ENCODE measurements at places on chromosomes 12 and 14.
A peak's percentile ranks its signal among the peaks of the same experiment; 100 is the strongest.

- no peak for DNase-seq
Measured at GRCh38 chr12:3273409-3273853, 196.3 kb downstream of the TSPAN9 start.

- no peak for DNase-seq
Measured at GRCh38 chr12:14773685-14774073, 29.6 kb downstream of the WBP11 start.

DNA sequence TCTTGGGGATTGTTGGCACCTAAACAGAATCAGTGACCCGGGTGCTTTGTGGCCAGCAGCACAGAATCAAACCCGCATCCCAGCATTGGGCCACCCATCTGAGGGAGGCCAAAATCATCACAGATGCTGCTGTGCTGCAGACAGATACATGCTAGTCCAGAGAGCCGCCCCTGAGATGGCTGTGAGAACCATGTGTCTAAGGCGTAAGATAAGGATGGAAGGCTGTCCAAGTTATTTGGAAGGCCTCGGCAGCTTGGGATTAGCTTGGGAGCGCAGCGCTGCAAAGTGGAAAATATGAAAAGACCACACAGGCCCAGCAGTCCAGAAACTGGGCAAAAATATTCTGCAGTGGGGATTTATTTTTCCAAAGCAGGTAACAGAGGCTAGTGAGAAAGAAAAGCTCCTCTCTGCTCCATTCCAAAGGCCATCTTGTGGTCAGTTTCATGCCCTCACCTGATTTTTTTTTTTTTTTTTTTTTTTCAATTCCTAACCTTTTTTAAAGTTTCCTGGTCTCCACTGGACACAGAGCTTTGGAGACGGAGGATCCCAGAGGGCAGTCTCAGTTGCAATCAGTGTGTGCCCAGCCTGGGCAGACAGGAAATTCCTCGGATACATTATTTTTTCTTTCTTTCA, 178.9 kb upstream of the BCL2L14 start:
- DNase-seq, result no peak

DNA sequence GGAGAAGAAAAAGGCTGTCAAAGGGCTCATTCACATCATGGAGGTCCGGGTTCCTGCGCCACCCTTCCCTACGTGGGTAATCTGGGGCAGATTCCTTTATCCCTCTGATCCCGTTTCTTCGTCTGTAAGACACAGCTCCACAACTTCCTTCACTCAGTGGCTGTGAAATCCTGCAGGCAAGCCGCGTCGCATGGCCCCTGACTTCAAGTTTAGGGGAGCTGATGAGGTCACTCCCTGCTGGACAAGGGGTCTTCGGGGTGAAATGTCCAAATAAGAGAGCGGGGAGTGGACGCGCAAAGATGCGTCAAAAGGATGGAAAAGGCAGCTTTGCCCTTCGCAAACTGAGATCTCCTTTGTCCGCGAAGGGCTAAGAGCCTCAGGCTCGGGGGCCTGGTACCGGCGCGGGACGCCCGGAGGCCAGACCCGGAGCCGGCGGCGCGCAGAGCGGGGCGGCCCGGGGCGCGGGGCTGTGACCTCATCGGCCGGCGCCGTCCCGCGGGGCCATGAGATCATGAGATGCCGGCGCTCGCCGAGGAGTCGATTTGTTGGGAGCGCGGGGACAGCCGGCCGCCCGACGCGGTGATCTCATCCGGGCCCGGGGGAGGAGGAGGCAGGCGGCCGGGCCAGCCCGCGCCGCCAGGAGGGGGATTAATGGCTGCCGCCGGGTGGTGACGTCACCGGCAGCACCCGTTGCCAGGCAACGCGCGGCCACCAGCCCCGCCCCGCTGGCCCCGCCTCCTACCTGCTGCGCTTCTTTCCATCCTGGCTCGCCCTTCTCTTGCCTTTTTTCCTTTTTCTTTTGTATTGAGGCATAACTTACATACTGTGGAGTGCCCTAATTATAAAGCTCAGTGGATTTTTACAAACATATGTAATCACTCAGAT, 62.1 kb downstream of the HRK start:
- peak; percentile 64 for DNase-seq

DNA sequence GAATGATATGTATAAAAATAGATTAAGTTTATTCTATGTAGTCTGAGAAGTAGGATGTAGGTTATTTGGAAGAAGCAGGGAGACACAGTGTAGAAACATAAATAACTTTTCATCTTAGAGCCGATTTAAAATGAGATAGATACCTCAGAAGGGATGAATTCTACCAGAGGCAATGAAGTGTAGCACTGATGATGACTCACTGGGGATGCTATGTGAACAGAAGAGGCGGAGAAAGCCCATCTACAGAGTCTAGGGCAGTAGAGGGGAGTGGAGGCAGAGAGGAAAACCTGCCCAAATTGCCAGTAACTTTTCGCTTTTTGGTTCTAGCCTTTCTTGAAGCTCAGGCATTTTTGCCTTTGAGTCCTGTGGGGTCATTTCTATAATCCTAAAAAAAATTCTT, 451.8 kb downstream of the ATP23 start:
- DNase-seq, result no peak

DNA sequence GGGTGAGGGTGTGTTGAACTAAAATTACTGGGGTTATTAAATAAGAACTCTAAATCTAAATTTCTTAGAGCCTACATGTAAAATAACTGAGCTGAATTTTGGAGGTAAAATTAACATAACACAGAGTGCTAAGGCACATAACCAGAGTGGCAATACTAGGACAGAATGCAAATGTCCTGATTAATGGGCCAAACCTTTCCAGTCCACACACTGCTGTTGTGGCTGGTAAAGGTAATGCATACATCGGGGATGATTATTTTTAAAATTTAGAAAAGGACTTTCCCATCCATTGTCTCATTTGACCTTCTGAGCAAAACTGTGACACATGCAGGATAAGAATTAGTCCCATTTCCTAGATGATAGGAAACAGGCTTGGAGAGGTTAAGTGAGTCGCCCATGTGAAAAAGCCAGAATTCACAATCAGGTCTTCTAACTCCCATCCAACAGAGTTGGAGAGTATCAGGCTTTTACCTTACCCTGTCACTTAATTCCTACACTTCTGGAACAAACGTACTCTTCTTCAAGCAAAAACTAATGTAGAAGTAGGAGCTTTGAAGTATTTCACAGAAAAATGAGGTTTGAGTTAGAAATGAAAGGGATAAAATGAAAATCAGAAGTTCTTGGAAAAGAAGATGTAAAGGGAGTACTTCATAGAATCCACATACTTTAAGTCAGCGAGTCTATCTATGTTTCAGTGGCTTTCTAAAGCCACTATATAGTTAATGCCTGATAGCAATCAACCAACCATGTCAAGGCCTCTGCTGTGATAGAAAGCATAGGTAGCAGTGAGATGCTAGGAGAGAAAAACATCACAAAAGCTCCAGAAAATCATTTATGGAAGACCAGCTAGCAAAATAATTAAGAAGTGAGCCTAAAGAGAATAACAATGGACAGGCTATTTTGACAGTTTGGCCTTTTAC, 334.9 kb upstream of the DIO2 start:
- DNase-seq, result no peak

DNA sequence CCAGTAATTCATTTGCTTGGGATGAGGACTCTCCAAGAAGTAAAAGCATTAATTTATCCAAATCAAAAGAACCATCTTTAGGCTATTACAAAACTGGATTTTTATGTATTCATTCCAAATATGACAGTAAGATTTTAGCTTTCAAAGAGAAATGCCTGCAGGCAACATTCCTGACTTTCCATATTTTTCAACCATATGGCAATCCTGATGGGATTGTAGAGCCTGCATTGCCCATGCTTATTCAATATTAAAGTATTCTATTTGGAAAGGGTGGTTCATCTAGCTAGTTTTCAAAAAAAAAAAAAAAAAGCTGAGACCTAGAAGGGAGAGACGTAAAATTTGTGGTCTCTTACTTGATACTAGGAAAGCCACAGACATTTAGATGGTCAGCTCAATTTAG, 1253.7 kb downstream of the LRFN5 start:
- DNase-seq, result no peak
